ENCODE measurements at places on chromosomes 1 and 21. TPM values are rescaled to one million over a fixed set of nuclear protein-coding genes. Genes with fewer than 3 reads are reported as not detected.
A peak's percentile ranks its signal among the peaks of the same experiment; 100 is the strongest.

Gene PLCH2
- total RNA-seq: 0.67 TPM

DNA sequence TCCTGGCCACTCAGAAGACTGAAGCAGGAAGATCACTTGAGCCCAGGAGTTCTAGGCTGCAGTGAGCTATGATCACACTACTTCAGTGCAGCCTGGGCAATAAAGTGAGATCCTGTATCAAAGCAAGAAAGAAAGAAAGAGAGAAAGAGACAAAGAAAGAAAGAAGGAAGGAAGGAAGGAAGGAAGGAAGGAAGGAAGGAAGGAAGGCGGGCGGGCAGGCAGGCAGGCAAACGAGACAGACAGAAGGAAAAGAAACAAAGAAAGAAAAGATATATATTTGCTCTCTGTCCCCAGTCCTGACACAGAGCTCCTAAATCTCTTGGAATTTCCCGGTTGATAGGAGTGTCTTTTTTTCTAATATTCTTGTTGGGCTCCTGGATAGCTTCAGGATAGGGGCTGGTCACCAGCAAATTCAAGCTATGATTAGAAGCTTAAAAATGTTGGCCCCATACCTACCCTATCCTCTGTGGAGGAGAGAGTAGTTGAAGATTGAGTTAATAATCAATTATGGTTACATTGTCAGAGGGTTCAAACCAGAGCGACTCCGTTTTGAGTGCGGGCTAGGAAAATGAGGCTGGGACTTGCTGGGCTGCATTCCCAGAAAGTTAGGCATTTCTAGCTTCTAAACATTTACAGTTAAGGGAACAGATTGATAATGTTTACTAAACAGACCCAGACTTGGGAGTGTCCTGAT, 3.3 kb upstream of the MIGA1 start:
- DNase-seq: no peak

DNA sequence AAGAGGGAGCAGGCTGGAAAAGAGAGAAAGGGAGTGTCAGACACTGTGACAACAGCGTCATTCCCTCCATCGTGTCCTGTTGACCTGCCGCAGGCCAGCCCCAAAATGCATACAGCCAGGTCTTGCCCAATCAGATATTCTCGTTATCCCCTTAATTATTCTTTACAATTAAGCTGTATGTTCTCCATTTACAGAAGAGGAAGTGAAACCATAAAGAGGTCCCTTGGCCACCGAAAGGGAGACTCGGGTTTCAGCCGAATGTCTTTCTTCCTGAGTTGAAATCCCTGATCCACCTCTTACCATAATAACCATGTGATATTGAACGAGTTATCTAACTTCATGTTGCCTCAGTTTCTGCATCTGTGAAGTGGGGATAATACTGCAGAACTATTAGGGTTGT, 70.5 kb downstream of the IGSF21 start:
- DNase-seq: no peak

- DNase-seq: no peak
These were observed 21.3 kb upstream of the C1orf105 start for GRCh38 chr1:172398970-172399755.

GRCh38 chr1:212699104-212699624, 476 bp downstream of the BATF3 start:
- DNase-seq: peak; percentile 70

GRCh38 chr21:31905503-31906451, 33.0 kb downstream of the HUNK start:
- no peak for DNase-seq

- no peak for DNase-seq
These were observed 23.2 kb upstream of the CNIH3 start for GRCh38 chr1:224592636-224593582.

DNA sequence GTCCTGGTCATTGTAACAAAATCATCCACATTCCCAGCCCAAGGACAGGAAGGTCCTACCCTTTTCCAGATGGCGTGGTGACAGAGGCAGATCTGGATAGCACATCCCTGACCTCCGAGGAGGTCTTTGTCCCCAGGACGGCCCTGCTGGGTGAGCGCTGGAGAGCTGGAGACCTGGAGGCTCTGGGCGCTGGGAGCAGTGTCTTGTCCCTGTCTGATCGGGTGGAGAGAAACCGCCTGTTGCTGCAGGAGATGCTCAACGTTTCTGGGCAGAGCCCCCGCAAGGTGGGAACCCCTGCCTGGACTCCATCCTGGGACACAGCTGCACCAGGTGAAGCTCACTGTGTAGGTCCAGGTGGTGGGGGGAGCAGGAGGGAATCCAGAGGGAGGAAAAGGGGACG, 4.1 kb downstream of the KIAA1614 start:
- no peak for DNase-seq

- DNase-seq: no peak
These were observed 35.7 kb upstream of the SYT6 start for GRCh38 chr1:114189398-114189797.

GRCh38 chr1:185969524-185969991, 235.4 kb downstream of the HMCN1 start:
- no peak for DNase-seq

DNA sequence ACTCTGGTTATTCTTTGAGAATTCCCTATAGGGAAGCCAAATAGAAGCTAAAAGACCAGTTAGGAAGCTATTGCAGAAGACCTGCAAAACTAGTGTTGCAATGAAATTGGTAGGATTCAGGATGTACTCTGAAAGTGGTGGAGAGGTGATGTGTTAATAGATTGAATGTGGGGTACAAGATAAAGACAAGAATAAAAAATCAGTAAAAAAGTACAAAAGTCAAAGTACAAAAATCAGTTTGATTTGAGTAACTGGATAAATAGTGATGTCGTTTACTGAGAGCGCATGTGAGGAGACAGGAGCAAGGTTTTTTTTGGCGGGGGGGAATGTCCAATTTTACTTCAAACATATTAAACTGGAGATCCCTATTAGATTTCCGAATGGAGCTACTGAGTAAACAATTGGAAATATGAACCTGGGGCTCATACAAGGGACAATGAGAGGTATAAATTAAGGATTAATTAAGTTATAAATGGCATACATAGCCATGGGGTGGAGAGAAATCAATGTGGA, 2.5 kb upstream of the DCAF8 start:
- no peak for DNase-seq

Gene PLA2G2C
- total RNA-seq: not detected

Gene OLIG2
- 1.4 TPM for total RNA-seq

GRCh38 chr1:61255358-61255703, 173.0 kb downstream of the NFIA start:
- DNase-seq: no peak

Gene DVL1
- 62.8 TPM for total RNA-seq

Measured in type B pancreatic cell (in vitro differentiated cells).